ENCODE measurements at places on chromosomes 5 and 9.

DNA sequence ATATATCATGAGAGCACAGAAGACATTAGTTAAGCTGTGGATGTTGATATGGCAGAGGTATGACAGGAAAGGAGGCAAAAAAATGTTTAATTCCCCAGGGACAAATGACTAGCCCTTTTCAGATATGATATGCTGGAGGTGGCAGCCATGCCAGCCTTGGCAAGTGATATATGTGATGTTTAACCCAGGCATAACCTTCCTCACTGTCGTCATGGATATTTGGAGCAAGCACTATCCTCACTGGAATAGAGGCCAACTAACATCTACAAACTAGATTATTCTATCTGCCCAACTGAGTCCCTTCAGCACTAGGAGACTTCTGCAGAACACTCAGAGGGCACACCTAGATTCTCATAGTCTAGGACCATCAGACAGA, 27.3 kb upstream of the SLC46A2 start:
- DNase-seq, result no peak

DNA sequence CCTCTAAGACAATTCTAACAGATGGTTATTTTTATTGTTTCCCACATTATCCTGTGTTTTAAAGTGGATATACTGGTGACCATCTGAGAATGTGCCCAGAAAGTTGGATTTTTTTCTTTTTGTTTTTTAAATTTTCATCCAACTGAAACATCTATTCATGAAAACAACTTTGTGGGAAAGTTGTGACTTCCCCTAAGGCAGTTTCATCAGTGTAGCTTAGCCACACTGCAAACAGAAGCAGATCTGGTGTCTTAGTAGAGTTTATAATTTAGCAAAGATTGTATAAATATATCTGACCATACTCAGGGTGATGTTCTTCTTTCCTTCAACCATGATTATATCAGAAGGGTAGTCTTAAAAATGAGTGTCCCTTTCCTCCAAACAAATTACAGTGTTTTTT, 1241.3 kb downstream of the MAT2B start:
- DNase-seq, result no peak

DNA sequence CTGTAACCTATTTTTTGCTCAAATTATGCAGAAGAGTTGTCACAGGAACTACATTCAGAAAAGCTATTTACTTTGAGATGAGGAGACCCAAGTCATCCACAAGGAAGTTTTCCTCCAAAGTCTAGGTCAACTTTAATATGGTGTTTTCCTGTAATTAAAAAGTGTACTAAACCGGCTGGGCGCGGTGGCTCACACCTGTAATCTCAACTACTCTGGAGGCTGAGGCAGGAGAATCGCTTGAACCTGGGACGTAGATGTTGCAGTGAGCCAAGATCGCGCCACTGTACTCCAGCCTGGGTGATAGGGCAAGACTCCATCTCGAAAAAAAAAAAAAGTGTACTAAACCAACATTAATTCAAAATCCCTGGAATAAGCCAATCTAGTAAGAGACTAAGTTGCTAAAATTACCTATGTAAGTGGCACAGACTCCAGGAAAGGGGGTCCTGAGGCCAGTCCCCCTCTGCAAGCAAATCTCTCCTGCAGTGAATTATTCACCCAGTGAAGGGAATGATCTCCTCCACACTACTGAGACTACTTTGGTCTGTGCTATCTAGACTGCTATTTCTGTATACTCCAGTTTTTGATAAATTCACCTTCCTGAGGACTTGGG, 38.9 kb downstream of the FNBP1 start:
- DNase-seq, result no peak

DNA sequence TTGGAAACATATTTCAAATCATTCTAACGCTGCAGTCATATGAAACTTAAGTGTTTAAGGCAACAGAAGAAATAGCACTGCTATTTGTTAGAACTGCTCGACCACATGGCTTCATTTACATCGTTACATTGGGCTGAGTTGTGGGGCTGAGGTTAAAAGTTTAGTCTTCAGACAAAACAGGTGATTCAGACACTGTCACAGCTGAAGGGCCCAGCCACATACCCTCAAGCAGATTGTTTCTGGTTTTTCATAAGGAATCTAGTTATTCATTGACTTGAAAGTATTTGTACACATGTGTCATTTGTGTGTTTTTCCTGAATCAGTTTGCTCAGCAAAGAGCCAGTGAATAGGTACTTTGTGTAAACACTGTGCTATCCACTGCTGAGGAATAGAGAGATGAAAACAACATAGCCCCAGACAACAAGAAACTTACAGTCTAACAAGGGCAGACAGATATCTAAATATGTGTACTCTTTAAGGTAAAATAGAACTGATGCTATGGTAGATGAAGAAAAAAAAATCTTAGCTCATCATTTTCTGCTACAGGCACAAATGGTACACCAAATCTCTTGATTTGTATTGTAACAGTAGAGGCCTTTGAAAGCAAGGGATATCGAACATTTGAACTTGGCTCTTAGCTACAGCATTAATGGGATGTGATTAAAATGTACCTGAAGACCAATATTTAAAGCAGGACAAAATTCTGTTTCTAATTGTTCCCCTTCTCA, 357.6 kb upstream of the RPS23 start:
- DNase-seq, result no peak

GRCh38 chr5:7876867-7877266, 7.9 kb downstream of the MTRR start:
- no peak for DNase-seq
